ENCODE measurements at places on chromosomes 4 and X.

DNA sequence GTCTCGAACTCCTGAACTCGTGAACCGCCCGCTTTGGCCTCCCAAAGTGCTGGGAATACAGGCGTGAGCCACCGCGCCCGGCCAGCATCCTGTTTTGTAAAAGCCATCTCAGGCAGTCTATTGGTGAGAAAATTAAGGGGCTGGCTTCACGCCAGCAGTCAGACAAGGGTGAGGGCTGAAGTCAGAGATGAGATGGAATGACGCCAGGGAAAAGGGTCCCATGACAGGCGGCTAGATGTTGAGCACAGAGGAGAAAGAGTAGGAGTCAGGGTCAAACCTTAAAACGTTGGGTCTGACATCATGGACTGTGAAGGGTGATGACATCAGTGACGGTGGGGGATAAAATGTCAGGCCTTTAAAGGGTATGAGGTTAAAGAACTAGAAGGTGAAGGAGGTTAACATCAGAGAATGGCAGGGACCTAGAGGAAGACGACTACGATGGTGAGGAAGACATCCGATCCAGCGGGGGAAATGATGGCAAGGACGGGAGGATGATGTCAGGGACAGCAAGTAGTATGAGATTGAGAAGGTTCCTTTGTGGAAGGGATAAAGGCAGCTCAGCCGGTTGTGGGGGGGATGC is 504 bp upstream of the RBM3 start:
- no peak for DNase-seq

DNA sequence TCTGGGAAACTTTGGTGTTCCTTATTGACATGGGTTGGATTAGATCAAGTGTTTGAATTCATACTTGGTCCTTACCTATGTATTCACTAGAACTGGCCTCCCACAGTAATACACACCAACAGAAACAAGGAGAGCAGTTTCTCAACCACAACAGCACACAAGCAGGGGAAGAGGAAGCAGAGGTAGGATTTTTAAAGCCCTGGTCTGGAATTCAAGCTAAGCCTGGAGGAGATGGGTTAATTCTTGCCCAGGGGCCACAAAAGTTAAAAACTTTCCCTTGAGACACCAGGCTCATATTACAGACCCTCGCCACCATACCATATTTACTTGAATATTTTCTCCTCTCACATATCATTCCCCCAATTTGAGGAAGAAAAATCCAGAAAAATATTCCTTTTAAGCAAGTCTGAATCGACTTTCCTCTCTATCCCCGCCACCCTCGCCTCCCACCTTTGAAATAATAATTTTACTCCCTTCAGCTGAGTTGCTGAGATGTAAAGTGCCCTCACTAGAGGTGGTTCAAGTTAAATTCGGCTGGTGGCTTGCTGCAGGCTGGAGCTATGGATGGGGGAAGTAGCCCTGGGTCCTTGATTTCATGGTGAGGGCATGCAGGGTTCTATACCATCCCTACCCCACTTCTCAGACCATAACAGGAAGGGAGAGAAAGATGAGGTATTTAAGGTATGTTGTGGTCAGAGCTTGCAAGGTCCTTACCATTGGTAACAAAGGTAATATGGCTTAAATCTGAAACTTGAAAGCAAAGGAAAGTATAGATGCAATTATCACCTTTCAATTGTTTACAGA is 440.2 kb downstream of the INPP4B start:
- no peak for DNase-seq

DNA sequence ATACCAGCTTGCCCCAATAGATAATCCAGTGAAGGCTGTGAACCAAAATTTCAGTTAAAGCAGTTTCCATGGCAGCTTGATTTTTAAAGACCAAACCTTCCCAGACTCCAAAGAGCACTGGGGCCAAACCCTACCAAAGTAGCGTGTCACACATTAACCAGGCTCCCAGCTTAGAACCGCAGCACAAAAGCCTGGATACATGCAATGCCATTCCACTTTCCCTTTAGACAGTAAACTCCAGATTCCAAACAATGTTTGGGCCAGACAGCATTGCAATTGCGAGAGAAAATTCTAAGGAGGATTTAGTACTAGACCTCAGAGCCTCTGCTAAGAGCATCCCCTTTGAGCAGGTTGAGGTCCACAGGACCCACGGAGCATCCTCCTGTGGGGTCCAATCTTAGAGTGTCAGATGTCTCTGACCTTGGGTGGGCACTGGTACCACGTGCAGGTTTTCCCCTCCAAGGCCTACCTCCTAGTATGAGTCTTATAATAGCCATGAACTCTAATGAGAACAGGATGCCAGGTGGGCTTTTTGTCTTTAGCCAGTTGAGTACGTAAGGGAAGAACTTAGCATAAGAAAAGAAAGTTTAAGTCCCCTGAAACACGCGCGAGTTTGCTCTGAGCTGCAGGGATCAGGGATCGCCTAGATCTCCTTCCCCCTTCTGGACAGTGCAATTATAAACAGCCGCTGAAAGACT is 38.8 kb downstream of the MGARP start:
- DNase-seq, result no peak

GRCh38 chr4:14348506-14348905 is 653.8 kb upstream of the CPEB2 start:
- no peak for DNase-seq

DNA sequence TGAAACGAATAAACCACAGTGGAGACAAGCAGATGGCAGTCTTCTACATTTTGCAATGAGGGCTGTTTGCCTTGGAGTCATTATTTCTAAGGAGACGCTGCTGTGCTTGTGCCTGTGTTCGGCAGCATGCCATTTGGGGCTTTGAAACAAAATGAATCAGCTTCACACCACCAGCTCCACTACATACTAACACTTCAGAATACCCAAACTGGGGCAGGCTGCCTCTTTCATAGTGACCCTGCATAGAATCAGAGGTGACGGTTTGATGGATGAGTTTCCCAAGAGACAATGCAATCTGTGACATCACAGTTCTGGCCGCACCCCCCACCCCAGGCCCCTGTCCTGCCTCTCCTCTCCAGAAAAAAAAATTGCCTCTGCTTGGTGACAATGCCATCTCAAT is 57.1 kb upstream of the MID1 start:
- no peak for DNase-seq

DNA sequence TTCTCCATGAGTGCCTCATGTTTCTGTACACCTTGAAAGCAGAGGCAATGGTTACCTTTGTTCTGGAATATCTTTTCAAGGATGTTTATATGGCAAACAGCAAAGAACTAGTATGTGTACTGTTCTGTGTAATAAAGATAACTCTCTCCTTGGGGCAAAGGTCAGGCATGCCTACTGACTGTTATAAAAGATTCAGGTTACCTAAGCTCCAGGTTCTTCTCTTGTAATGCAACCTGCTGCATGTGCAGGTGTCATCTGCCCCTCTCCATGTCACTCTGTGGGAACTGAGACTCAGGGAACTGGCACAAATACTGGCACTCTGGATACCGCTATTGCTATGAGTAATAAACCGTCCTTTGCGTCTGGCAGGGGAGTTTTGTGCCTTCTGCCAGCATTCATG is 5.4 kb upstream of the TRPC3 start:
- no peak for DNase-seq

DNA sequence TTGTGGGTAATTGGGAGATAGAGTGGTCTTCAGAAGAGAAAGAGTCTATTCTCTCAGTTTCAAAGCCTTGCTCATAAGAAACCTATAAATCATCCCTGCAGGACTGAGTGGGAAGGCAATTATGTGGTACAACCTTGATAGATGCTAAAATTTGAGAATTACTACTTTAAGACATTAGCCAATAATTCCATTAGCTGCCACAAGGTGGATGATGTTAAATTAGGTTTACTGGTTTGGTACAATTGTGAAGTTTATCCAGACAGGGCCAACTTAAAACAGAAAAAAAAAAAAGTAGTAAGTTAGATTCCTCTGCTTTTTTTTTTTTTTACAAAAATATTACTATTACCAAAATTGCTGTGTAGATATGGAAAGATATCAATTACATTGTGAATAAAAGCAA is 73.2 kb upstream of the AMOT start:
- DNase-seq, result no peak

GRCh38 chr4:77418333-77418732 is 187.3 kb upstream of the CXCL13 start:
- DNase-seq, result no peak

DNA sequence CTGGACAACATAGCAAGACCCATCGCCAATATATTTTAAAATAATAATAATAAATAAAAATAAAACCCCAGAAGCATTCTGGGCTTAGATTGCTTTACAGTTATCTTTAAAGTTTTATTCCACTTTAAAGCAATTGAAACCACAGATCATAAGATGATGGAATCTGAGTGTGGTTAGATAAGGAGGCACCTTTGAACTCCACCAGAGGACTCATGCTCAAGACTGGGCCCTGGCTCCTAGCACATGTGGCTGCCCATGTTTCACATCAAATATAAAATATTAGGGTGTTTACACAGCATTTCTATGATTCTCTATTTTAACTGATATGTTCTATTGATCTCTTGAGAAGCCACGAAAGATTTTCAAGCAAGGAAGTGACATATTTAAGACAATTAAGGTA is 52.6 kb upstream of the BBS12 start:
- no peak for DNase-seq

- DNase-seq, result no peak
These were observed 702 bp upstream of the CDKN2AIP start for GRCh38 chr4:183443655-183444213.

- no peak for DNase-seq
These were observed 111.3 kb downstream of the TSPAN7 start for GRCh38 chrX:38672646-38673045.

GRCh38 chrX:10350981-10351380 is 194.2 kb downstream of the CLCN4 start:
- DNase-seq, result no peak

DNA sequence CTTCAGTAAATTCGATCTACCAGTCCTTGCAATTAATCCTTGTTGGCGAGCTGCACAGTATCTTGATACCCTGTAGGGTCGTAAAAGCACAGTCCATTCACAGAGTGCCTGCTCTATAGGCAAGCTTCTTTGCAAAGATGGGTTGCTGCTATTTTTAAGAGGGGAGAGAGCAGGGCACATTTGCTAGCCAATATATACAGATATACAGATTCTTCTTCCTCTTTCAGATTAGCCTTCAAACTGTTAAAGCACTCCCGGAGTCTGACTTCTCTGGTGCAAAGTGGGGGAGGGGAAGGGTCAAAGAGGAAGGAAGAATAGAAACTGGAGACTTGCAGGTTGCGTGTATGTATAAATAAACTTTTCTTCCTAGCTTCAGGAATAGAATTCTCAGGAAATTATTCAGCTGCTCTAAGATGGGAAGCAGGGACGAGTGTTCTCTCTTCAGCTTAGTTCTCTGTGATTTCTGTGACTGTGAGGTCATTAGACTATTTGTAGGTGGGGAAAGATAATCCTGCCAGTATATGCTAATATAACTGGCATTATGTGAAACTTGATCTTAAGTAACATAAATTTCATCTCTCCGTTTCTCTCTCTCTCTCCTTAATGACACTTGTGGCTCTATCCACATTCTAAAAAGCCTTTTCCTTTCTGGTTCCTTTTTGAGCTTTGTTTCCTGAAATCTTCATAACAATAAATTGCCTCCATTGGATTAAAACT is at the start of gene CYSLTR1:
CYSLTR1 (minus strand) TSS at position 242 of the 717 bp plus-strand sequence. CDS start 53,865 bp downstream, outside the sequence.
- no peak for DNase-seq

- no peak for DNase-seq
These were observed 22.2 kb downstream of the SMIM43 start for GRCh38 chr4:121742794-121743193.

DNA sequence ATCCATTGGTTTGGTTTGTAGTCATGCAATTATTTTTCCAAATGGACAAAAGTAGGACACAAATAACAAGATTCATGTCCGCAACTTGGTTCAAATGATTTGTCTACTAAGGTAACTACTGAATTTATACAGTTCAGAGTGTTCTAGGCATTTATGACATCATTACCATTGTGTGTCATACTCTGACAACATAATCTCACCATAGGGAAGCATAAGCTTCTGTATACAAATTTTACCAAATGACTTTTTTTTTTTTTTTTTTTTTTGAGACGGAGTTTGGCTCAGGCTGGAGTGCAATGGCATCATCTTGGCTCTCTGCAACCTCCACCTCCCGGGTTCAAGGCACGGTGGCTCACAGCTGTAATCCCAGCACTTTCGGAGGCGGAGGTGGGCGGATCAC is at the start of gene CXorf66:
CXorf66 (minus strand) TSS at position 101 of the 400 bp plus-strand sequence; CDS start at position 76, 25 bp downstream.
- no peak for DNase-seq

- DNase-seq, result no peak
These were observed 9.7 kb upstream of the USO1 start for GRCh38 chr4:75714704-75715103.

- DNase-seq, result no peak
These were observed 2.5 kb upstream of the BRWD3 start for GRCh38 chrX:80812176-80812575.

GRCh38 chr4:5750946-5751665 is 40.1 kb downstream of the EVC start:
- DNase-seq, result no peak

- DNase-seq, result no peak
These were observed 1061.9 kb downstream of the FSTL5 start for GRCh38 chr4:161101881-161102280.

DNA sequence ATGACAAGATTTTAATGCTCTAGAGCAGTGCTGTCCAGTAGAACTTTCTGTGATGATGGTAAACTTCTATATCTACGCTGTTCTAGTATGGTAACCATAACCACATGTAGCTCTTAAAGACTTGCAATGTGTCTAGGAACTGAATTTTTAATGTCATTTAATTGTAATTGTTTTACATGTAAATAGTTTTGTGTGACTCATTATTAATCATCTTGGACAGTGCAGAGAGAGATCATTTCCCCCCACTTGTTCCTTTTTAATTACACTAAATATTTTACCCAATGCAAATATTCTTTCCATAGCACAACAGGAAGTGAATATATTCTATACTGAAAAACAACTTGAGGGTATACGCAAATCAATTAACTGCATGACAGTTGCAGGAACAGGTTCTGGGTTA is 5.8 kb downstream of the ATG4A start:
- no peak for DNase-seq
